Fibroblast of lung (primary cell): ENCODE measurements at places on chromosomes 11 and 22. TPM values are rescaled to one million over a fixed set of nuclear protein-coding genes. Genes with fewer than 3 reads are reported as not detected.

DNA sequence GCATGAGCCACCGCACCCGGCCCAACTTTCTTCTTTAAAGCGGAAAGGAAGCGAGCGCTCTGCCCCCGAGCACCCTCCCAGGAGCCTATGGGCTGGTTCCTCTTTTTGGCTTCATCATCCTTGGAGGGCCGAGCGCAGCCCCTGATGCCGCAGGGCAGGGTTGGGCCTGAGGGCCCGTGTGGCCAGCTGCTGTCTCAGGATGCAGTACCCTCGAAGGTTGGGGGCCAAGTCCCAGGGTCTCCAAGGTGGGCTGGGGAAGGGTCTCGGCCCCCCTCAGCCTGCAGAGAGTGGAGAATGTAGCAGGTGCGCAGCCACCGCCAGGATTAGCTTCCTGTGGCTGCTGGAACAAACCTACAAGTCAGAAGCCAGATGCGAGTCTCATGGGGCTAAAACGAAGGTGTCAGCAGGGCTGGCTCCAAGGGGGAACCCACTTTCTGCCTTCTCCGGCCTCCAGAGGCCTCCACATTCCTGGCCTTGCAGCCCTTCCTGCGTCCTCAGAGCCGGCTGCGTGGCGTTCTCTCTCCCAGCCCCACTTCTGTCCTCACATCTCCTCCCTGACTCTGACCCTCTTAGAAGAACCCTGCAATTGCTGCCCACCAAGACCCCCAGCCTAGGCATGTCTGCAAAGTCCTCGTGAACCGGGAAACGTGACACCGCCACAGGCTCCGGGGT, 2.9 kb downstream of the PANX2 start:
- H3K27ac ChIP-seq: no peak overlapping the region
- no peak overlapping the region for H3K4me3 ChIP-seq
- no peaks in the 10 kb centered on the region for H3K36me3 ChIP-seq
- no peaks in the 10 kb centered on the region for H3K4me1 ChIP-seq

DNA sequence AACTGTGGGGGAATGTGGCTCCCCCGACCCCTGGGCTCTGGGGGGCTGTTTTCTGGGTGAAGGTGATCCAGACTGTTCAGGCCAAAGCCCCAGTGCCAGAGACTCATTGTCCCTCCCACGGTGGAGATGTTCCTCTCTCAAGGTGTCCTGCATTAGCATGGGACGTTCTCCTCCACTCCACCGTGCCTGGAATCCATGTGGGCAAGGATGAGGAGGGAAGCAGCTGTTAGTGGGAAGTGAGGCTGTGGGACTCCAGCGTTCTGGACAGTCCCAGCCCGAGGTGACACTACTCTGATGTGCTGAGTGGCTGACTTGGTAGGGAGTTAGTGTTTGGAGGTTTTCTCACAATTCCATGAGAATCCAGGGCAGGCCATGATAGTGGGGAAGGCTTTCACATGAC, 31.4 kb upstream of the CLDN5 start:
- no peaks in the 10 kb centered on the region for H3K27me3 ChIP-seq
- no peak for DNase-seq
- H3K36me3 ChIP-seq: no peaks in the 10 kb centered on the region
- H3K4me1 ChIP-seq: no peaks in the 10 kb centered on the region
- H3K27ac ChIP-seq: no peak overlapping the region

- DNase-seq: no peak
- no peaks in the 10 kb centered on the region for H3K4me1 ChIP-seq
- H3K36me3 ChIP-seq: no peaks in the 10 kb centered on the region
Observed at GRCh38 chr11:108213784-108214183, 8.7 kb downstream of the NPAT start.

GRCh38 chr11:15770798-15771414, 585.4 kb downstream of the SOX6 start:
- DNase-seq: peak; percentile 36
- no peak overlapping the region for H3K27ac ChIP-seq
- no peaks in the 10 kb centered on the region for H3K4me1 ChIP-seq
- H3K27me3 ChIP-seq: no peaks in the 10 kb centered on the region

- H3K36me3 ChIP-seq: no peaks in the 10 kb centered on the region
- no peak for DNase-seq
- H3K27ac ChIP-seq: no peak overlapping the region
- H3K27me3 ChIP-seq: no peaks in the 10 kb centered on the region
- no peak overlapping the region for H3K4me3 ChIP-seq
- peaks cover 15% of the 10 kb centered on the region for H3K4me1 ChIP-seq
Observed at GRCh38 chr22:30040499-30041260, 39.6 kb upstream of the HORMAD2 start.

DNA sequence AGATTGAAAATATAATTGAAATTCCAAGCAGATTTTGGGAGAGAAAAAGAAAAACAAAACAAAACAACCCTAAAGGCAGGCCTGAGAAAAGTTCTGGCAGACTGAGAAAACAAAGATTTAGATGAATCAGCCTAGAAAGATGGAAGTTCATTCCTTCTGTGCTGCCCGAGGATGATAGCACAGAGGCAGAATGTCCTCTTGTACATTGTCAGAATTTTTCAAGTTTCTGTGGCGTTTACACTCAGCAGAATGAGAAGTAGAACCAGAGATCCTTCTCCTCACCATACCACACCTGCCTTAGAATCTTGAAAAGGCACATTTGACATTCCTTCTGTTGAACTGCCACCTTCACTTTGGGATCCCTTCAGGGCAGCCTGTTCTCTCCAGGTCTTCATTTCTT, 62.5 kb upstream of the IZUMO1R start:
- peak; percentile 11 for DNase-seq
- H3K4me3 ChIP-seq: no peak overlapping the region
- H3K36me3 ChIP-seq: no peaks in the 10 kb centered on the region
- H3K27ac ChIP-seq: no peak overlapping the region
- no peaks in the 10 kb centered on the region for H3K4me1 ChIP-seq

GRCh38 chr22:49678137-49678841, 149.4 kb downstream of the BRD1 start:
- no peak for DNase-seq
- H3K27ac ChIP-seq: no peak overlapping the region
- no peaks in the 10 kb centered on the region for H3K36me3 ChIP-seq
- no peaks in the 10 kb centered on the region for H3K4me1 ChIP-seq
- no peaks in the 10 kb centered on the region for H3K27me3 ChIP-seq
- H3K4me3 ChIP-seq: no peak overlapping the region

DNA sequence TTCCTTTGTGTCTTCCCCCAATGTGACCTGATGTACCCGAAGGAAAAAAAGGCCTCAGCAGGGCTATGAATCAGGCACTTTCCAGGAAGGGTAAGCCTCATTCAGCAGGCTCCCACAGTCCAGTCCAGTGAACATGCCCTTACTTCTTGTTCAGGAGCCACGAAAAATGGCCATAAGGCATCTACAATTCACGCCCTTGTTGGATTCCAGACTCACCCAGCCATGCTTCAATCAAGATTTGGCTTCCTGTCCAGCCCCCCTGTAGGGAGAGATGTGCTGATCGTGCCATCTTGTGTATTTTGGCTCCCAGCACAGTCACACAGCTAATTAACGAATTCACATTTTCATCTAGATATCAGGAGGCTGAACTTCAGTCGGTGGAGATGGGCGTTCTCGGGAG, 9.9 kb upstream of the KCNJ5 start:
- H3K4me1 ChIP-seq: no peaks in the 10 kb centered on the region
- peaks cover 22% of the 10 kb centered on the region for H3K27me3 ChIP-seq
- no peaks in the 10 kb centered on the region for H3K36me3 ChIP-seq
- no peak overlapping the region for H3K27ac ChIP-seq

DNA sequence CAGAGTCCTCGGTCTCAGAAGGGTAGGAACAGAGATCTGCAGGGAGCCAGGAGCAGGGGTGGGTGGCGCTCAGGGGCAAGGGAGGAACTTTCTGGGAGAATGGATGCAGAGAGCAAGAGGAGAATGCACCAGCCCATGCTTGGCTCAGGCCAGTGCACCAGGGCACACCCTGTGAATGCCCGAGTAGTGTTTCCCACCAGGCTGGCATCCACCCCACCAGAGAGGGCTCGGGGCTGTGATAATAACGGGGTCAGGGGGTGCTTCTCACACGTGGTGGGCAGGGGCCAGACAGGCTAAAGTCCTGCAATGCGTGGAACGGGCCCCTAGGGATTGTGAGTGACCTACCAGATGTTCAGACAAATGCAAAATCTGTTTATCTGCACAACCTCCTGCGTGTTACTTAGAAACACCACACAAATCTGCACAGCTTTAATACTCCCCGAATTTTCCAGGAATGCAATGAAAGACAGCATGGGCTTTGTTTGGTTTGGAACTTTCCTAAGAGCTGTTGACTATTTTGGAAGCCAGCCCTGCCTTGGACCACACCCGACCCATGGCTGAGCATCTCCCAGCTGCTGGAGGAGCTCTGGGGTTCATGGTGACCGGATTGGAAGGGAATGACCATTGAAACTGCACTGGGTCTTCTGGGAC, 368.3 kb downstream of the SHANK2 start:
- H3K4me1 ChIP-seq: no peaks in the 10 kb centered on the region
- no peak overlapping the region for H3K27ac ChIP-seq
- no peak for DNase-seq
- no peaks in the 10 kb centered on the region for H3K27me3 ChIP-seq
- no peak overlapping the region for H3K4me3 ChIP-seq

GRCh38 chr11:763073-763463, 14.2 kb downstream of the GATD1 start:
- no peak for DNase-seq
- H3K4me3 ChIP-seq: no peak overlapping the region
- H3K27ac ChIP-seq: peak overlapping the region; percentile 69

GRCh38 chr11:45180179-45180847, 33.9 kb downstream of the PRDM11 start:
- no peaks in the 10 kb centered on the region for H3K36me3 ChIP-seq
- H3K4me3 ChIP-seq: no peak overlapping the region
- no peak for DNase-seq
- H3K4me1 ChIP-seq: peaks cover 4% of the 10 kb centered on the region
- peaks cover 2% of the 10 kb centered on the region for H3K27me3 ChIP-seq
- H3K27ac ChIP-seq: no peak overlapping the region

GRCh38 chr11:47516155-47516554, 36.8 kb downstream of the CELF1 start:
- H3K27me3 ChIP-seq: no peaks in the 10 kb centered on the region
- no peak overlapping the region for H3K27ac ChIP-seq
- H3K4me3 ChIP-seq: no peak overlapping the region
- H3K4me1 ChIP-seq: peaks cover 32% of the 10 kb centered on the region

GRCh38 chr22:30535182-30535581, 11.4 kb downstream of the SEC14L6 start:
- no peak overlapping the region for H3K4me3 ChIP-seq
- H3K27me3 ChIP-seq: peaks cover 3% of the 10 kb centered on the region
- no peaks in the 10 kb centered on the region for H3K4me1 ChIP-seq
- no peaks in the 10 kb centered on the region for H3K36me3 ChIP-seq
- H3K27ac ChIP-seq: no peak overlapping the region

DNA sequence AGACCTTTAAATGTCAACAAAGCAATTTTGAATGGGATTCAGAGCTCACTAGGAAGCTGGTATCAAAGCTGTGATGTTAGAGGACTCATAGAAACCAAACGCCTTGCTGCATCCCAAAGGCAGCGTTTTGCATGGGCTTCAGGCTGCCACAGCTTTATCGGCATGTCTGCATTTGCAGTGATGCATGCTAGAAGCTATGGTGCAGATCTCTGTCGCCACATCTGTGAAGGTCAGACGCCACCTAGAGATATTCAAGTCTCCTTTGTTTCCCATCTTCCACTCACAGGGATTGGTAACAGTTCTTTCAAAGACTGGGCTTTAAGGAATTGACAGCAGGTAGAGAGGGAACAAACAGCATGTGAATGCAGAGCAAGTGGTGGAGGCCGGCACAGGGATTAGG, 47.8 kb downstream of the NTM start:
- H3K4me3 ChIP-seq: no peak overlapping the region
- H3K4me1 ChIP-seq: no peaks in the 10 kb centered on the region
- no peaks in the 10 kb centered on the region for H3K36me3 ChIP-seq
- no peak overlapping the region for H3K27ac ChIP-seq

DNA sequence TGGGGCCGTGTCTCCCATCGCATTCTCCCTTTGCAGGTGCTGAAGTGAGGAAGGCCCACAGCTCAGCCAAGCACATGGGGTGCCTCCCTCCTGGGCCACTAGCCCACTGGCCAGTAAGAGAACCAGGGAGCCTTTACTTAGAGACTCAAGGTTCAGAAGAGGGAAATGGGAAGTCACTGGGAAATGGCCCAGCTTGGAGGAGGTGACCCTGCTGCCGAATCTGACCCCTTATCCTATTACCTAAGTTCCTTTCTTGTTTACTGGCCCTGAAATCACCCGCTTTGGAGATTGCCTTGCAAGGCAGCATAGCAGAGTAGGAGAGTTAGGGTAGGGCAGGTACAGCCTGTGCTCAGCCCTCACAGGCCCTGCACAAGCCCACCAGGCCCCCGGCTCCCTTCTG, 24.4 kb downstream of the UPB1 start:
- no peak overlapping the region for H3K27ac ChIP-seq
- no peaks in the 10 kb centered on the region for H3K36me3 ChIP-seq
- H3K27me3 ChIP-seq: peaks cover 2% of the 10 kb centered on the region
- no peak for DNase-seq

FAM180B gene
- total RNA-seq: not detected in 2 replicates

WT1 gene
- total RNA-seq: 0.26 TPM in 1 of 2 replicates, not detected in the other

OR4A16 gene
- total RNA-seq: not detected in 2 replicates

NPAS4 gene
- not detected in 2 replicates for total RNA-seq

OR51B5 gene
- 0.17 and 0.26 TPM in 2 replicates for total RNA-seq

DTX4 gene
- 3.1 and 4.8 TPM in 2 replicates for total RNA-seq

RAB3IL1 gene
- total RNA-seq: 13.4 TPM in 2 replicates

FOLR2 gene
- total RNA-seq: not detected in 2 replicates
